ENCODE measurements at places on chromosomes 1 and 21.
A peak's percentile ranks its signal among the peaks of the same experiment; 100 is the strongest.

- no peak for DNase-seq
Observed at GRCh38 chr21:40187946-40188654, 320.9 kb downstream of the PCP4 start.

DNA sequence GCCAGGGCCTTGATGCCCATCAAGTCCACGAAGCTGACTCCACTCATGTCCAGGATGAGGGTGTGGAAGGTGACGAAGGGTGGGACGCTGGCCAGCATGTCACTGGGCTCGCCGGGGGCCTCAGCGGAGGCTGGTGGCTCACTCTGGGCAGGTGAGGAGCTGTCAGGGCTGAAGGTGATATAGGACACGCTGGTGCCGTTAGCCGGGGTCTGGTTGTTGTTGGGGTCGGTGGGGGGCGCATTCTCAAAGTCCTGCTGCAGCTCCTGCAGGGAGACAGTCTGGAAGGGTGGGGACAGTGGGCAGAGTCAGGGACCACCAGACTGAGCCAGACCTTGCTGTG lies 21.7 kb downstream of the SLC26A9 start:
- no peak for DNase-seq

DNA sequence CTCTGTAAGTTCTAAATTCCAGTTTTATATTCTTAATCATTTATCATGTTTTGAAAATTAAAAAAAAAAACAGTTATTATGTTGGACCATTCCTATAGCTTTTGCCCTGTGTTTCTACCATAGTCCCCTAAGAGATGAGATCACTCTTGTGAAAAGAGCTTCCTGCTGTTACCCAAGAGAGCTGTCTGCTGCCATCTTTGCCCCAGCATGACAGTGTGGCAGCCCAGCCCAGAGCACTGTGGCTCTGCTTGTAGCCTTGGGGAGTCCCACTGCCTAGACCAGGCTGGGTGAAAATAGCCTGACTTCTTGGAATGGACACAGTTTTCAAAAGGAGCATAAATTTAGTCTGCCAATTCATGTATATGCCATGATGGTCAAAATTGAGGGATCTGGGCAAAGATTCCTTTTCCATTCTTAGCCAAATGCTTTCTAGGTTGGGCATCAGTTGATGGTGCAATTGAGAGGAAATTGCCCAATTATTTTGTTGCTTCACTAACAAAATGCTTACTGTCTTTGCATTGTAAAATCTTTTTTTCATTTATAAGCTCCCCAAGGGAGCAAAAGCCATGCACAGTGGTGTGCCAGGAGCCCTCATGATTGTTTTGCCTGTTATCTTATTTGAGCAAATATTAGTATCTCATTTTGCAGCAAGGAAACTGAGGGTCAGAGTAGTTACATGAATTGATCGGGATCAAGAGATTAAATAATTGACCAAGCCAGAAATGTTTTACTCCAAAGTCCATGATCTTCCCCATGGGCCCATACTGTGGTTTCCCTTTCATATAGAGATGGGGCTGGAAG lies 72.8 kb downstream of the ETS2 start:
- peak; percentile 58 for DNase-seq

- no peak for DNase-seq
Observed at GRCh38 chr1:207857447-207857846, 53.5 kb downstream of the CD34 start.
